ENCODE measurements at places on chromosomes 16 and 17.

DNA sequence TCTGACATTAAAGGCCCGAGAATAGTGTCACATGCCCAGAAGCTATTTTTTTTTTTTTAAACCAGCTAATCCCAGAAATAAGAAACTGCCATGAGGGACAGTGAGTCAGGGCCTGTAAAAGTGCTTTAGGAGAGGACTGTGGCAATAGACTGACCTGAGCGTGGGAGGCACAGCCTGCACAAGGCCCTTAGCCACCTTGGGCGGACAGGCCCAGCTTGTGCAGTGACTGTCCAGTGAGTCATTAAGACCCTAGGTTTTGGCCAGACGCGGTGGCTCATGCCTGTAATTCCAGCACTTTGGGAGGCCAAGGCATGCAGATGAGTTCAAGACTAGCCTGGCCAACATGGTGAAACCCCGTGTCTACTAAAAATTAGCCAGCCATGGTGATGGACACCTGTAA lies 343.0 kb upstream of the ZFHX3 start:
- DNase-seq = no peak

- DNase-seq = no peak
Measured at GRCh38 chr16:53094013-53094630, 39.3 kb downstream of the CHD9 start.

DNA sequence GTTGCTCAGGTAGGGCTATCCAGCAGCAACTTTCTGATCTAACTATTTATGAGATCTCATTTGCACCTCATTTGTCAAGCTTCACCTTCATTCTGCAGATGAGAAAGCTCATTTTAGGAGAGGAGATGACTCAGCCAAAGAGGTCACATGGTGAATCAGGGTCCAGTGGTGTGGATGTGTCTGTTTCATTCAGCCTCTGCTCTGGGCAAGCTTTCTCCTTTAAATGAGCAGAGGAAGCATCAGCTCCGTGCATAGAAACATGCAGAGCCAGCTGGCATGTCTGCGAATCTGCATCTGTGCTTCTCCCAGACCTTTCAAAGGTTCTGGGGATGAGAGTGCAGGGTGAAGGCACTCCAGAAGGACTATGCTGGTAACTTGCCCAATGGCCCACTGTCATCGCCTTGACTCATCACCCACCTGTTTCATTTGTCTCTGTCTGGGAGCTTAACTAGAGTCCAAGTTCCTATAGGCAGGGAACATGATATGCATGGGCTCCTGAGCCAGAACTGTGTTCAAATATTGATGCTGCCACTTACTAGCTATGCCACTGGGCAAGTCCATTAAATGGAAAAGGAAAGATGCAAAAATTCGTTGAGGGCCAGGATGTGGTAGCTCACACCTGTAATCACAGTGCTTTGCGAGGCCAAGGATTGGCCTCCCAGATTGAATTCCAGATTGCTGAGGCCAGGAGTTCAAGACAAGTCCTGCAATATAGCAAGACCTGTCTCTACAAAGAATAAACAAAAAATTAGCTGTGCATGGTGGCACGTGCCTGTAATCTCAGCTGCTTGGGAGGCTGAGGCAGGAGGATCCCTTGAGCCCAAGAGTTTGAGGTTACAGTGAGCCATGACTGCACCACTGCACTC lies 67.1 kb upstream of the NLK start:
- DNase-seq = no peak

- no peak for DNase-seq
Measured at GRCh38 chr17:72887322-72887721, 205.2 kb downstream of the SLC39A11 start.

DNA sequence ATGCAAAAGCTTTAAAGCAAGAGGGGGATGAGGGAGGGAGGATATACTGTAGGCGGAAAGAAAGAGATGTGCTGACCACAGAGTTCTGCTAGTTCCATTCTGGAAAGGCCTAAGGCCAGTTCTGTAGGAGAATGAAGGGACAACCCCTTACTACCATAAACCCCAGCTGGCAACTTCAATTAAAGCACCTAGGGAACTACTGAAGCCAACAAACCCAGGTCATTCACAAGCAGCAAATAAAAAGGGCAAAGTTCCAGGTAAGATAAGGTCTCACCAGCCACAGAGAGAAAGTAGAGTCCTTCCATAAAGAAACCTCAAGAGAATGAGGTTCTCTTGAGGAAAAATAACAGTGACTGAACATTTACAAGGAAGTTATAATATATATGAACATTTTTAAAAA lies 12.8 kb downstream of the TERF2 start:
- DNase-seq = no peak
